ENCODE measurements at places on chromosomes 1 and 21.

- no peak for DNase-seq
These were observed 96.1 kb downstream of the LACTBL1 start for GRCh38 chr1:22876359-22877111.

DNA sequence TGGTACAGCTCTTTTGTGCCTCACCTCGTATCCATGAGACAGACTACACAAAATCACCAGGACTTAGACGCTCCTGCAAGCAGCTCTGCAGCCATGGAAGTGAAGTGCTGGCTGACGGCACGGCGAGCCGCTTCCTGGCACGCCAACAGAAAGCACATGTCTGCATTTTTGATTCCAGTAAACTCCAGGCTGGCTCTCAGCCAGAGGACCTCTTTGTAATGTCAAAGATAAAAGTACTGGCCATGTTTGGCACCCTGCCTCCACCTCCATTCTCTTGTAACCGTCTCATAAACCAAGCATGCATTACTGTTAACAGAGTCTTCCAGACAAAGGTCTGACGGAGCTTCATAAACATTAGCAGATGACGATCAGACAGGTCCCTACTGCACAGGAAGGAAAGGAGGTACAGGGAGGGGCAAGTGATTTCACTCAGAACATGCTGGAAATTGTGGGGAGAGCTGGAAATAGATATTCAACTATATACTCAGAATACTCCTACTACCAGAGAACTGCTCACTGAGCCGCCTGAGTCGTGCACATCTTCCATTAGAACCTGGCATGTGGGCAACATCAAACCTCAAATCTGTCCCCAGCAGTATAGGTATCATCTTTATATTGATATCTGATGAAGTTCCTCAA lies 632.0 kb downstream of the SMYD3 start:
- no peak for DNase-seq

- no peak for DNase-seq
These were observed 51.5 kb downstream of the ELK4 start for GRCh38 chr1:205580140-205580922.

DNA sequence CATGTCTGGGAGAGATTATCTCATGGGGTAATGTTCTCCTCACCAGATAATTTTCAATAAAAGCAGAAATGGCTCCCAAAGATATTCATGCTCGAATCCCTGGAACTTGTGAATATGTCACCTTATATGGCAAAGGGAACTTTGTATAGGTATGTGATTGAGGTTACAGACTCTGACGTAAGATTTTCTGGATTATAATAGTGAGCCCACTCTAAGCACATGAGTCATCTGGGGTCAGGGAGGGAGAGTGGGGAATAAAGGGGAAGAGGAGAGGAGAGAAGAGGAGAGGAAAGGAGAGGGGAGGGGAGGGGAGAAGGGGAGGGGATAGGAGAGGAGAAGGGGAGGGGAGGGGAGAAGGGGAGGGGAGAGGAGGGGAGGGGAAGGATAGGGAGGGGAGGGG lies 1193.9 kb downstream of the PLA2G4A start:
- DNase-seq, result no peak

DNA sequence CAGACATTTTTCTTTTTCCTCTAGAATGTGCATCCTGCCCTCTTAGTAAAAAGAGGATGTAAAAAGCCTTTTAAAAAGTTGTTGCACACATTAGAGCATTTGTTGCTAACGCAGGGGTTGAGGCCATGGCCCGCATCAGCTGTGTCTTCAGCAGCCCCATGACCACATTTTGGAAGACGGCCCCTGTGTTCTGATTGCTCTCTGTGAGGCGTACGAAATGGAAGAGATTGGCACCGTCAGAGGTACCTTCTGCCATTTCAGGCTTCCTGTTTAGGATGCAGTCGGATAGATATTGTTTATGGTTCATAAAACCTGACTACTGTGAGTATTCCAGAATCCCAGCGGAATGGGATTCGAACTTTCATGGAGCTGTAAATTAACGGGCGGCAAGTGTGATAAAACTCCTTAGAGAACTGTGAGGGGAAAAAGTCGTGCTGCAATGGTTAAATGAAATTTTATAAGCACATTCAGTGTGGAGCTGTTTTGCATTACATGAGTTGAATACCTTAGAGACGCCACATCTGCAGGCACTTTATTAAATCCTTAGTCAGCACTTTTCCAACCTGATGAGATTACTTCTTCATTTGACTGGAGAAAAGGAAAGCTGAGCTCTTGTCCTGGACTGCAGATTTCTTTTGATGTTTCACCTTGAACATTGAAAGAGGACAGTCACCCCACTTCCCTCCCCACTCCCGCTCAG lies 273.9 kb downstream of the TM2D1 start:
- DNase-seq, result no peak

GRCh38 chr1:29237852-29238619 lies 1.7 kb downstream of the PTPRU start:
- peak; percentile 21 for DNase-seq

- DNase-seq, result no peak
These were observed 49.1 kb downstream of the HLX start for GRCh38 chr1:220928320-220928719.

DNA sequence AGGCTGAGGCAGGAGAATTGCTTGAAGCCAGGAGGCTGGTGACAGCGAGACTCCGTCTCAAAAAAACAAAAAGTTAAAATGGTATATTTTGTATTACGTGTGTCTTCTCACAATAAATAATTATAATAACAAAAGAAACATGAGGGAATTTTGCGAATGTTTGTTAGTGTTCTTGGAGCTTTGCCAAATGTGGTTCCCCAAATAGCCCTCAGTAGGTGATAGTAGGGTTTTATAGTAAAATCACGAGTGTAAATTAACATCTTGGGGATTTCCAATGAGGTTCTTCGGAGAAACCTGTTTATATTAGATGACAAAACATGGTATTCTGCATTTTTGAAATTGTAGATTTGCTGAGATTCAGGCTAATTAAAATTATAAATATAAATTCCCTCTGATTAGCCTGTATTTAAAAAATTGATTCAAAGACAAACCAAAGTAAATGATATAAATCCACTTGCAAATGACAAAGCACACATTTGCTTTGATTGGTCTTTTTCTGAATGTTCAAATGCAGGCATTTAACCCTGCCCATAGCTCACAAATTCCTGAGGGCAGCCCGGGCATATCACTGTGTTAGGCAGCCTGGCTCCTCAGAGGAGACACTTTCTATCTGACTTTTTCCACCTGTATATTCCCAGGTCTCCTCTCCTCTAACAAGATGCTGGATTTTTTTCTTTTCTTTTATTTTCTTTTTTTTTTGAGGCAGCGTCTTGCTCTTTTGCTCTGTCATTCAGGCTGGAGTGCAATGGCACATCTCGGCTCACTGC lies 50.3 kb upstream of the TSNAX start:
- DNase-seq, result no peak

DNA sequence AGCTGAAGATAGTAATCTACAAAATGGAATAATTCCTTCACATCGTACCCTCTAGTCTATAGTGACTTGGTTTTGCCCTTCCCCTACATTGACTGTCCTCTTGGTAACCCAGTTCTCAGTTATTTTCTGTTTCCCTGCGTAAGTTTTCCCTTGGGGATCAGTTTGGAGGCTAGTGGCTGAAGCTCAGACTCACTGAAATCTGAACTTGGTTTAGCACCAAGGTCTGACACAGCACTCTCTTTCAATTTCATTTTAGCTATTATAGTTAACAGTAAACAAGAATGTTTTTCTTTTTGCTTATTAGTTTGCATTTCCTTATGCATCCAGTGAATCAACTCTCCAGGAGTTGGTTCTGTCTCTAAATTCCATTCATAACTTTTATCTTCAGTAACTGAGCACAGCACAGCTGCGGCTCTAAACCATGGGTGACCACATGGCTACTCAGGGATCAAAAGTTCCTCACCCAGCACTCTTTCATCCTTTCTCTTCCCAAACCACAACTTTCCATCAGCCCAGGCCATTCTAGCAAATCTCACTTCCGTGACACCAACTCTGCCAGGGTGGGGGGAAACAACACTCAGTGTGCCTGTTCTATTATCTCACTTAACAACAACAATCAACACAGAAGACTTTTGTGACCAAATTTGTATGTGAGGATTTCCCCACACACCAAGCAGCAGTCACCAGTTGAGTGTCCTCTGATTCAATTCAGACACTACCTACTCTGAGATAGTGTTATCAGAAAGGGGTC lies 17.6 kb upstream of the IFI6 start:
- DNase-seq, result peak; percentile 11

DNA sequence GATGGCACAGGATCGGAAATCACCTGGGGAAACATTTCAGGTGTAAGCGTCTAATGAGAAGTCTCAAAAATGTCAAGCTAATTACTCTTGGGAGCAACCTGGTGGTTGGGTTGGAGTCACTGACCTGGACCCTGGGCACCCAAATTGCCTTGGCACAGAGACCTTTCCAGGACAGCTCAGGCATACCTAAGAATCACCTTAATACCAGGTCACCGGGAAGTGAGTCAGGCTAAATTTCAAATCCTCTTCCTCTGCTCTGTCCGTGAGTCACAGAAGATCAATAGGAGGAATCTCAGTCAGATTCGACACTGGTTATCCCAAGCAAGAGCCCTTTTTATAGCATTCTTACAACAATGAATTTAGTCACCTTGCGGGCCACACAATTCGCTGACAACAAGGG lies 179.6 kb upstream of the CAMK1G start:
- no peak for DNase-seq
